ENCODE measurements at places on chromosomes 12 and 14. TPM values are rescaled to one million over a fixed set of nuclear protein-coding genes. Genes with fewer than 3 reads are reported as not detected.

WNT1 gene
- total RNA-seq, result not detected

GRCh38 chr14:52902971-52903619, 47.8 kb downstream of the FERMT2 start:
- no peak for DNase-seq

DNA sequence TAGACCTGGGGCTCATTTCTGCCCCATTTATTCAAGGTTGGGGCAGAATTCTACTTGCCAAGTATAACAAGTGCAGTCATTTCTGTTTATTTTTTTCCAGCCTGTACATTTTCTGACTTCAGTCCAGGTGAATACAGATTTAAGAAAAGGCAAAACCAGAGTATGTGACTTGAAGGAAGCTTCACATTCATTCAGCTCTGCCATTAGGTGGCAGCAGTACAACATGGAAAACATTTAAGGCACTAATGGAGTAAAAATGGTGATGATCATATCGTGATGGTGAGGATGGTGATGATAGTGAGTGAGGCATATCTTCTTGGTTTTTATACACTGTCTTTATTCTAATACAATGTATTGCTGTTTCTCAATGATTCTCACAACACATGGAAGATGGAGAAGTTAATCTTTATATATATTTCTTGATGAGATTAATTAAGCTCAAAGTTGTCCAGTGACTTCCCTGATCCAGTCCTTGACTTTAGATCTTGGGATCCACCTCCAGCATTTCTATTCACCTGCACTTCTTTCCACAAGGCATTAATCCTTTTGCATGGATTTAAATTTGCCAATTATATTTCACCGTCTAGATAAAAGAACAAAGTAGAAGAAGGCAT, 176.7 kb upstream of the SEL1L start:
- DNase-seq, result no peak

GRCh38 chr12:89690925-89691324, 17.7 kb downstream of the ATP2B1 start:
- DNase-seq, result no peak

GRCh38 chr14:51951656-51952055, 37.7 kb upstream of the RTRAF start:
- no peak for DNase-seq

GRCh38 chr12:105359856-105360255, 29.4 kb downstream of the C12orf75 start:
- no peak for DNase-seq

GRCh38 chr12:47337581-47337980, 257.8 kb upstream of the AMIGO2 start:
- no peak for DNase-seq

DNA sequence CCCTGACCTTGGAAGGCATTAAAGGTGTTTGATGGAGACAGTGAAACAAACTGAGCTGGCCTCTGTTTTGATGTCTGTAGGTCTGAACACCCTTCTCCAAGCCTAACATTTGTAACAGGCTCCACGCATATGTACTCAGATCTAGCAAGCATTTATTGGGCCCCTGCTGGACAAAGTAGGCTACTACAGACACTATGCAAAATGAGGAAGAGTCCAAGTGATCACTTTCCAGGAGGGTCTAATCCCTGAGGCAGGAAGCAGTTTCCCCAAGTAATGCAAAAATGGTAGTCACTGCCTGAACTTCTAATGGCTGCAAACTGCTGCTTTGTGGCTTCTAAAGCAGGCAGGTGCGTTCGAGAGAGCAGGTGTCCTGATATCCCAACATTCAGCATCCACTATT, 405.8 kb downstream of the MED13L start:
- no peak for DNase-seq

DNA sequence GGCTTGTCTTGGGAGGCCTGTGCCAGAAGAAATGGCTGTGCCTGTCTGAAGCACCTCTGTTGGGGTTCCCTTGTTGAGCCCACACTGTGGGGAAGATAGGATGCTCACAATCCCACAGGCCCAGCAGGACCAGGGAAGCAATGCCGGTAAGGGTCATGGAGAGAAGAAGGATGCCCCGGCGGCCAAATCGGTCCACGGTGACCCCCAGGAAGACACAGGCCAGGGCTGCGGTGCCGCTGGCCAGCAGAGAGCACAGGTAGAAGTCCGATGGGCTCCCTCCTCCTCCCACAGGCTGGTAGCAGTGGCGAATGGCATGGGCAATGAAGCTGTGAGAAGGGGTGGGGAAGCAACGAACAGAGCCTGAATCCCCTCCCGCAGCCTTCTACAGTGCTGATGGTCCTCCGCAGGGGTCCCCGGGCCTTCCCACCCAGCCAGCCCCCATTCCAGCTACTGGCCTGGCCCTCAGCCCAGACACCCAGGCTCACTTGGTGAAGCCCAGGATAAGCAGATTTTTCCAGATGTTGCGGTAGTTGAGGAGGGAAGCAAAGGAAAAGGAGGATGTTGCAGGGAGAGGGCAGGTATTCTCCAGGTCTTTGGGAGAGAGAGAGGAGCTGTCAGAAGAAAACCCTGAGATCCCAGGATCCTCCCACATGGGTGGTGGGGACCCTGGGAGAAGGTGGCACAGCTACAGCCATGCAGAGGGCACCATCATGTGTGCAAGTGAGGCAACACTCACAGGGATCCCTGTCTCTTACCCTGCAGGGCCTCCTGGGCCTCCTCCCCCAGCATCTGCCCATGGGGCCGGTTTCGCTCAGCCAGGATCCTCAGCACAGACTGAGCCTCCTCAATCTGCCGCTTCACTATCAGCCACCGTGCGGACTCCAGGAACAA, 5.0 kb downstream of the SLC22A17 start:
- no peak for DNase-seq

DNA sequence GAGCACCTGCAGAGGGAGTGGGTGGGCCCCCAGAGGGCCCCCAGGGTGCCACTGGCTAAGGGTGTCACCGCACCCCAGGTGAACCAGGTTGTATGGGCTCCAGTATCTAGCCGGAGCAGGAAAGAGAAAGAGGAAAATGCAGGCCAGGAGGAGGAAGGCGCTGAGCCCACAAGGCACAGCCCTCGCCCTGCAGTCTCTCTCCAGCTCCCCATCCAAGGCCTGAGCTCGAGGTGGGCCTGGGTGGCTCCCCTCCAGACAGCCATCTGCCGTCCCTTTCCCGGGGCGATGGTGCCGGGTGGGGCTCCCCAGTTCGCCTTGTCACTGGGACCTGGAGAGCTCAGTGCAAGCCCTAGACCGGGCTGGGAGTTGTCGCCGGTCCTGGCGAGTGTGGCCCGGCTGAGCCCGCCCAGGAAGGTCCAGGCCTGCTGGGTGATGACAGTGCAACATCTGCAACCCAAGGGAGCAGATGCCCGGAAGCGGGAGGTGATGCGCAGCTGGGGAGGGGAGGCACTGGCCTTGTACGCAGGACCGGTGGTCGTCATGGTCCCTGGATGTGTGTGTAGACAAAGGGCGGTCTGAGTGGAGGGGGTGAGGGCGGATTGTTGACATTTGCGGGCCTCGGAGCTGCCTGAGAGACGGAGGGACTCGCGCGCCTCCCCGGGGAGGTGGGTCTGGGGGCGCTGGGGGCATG, 716 bp downstream of the TMEM179 start:
- no peak for DNase-seq

- DNase-seq, result no peak
These were observed 599.8 kb downstream of the RPL10L start for GRCh38 chr14:46051796-46052195.

DNA sequence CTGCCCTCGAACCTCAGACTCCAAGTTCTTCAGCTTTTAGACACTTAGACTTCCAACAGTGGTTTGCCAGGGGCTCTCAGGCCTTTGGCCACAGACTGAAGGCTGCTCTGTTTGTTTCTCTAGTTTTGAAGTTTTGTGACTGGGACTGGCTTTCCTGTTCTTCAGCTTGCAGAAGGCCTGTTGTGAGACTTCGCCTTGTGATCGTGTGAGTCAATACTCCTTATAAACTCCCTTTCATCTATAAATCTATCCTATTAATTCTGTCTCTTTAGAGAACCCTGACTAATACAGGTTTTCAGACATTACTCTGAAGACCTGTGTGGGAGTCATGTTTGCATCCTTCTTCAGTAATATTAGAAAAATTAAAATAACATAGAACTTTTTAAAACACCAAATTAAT, 289.1 kb downstream of the RMST start:
- no peak for DNase-seq

PAH gene
- 2.3 TPM for total RNA-seq

GSC gene
- total RNA-seq, result 0.79 TPM

- no peak for DNase-seq
These were observed 130.9 kb downstream of the NDUFA12 start for GRCh38 chr12:94872671-94872970.

JDP2 gene
- total RNA-seq, result 24.6 TPM

- no peak for DNase-seq
These were observed 27.1 kb downstream of the TXNRD1 start for GRCh38 chr12:104242546-104243206.

- DNase-seq, result no peak
These were observed 19.9 kb downstream of the HRK start for GRCh38 chr12:116861320-116861719.

DNA sequence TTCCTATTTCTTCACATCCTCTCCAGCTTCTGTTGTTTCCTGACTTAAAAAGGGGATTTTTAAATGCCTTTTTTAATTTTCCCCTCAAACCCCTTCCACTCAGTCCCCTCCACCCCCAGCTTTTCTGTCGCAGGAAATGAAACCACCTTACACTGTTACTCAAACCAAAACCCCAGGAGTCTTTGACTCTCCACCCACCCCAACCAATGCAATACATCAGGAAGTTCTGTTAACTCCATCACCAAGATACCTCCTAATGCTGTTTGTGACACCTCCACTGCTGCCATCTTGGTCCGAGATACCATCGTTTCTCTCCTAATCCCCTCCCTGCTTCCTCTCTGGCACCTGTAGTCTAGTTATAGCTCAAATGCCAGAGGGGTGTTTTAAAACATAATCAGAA, 25.4 kb upstream of the CPM start:
- no peak for DNase-seq

TIMM9 gene
- total RNA-seq, result 37.2 TPM

GRCh38 chr12:13836099-13836498, 145.3 kb downstream of the GRIN2B start:
- DNase-seq, result no peak

- DNase-seq, result no peak
These were observed 192.9 kb upstream of the OR4E1 start for GRCh38 chr14:21866479-21866878.

DNA sequence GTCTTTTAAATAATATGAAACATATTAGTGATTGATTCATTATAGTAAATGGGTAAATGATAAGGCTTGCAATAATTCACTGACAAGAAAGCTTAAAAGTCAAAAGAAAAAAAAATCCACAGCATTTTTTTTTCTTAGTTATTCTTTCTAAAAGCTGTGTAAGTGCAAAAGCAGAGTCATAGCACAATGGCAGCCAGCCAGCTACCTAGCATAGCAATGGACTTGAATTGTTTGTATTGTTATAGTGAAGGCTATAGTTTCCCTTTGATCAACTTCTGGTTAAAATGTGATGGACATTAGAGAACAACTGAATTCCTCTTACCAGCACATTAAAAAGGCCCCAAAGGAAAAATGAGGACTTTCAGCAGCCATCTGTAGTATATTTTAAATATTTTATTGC, 232.1 kb downstream of the NAV3 start:
- DNase-seq, result no peak

NTS gene
- 27.4 TPM for total RNA-seq

- no peak for DNase-seq
These were observed 847 bp downstream of the MMP14 start for GRCh38 chr14:22837114-22837749.

- DNase-seq, result no peak
These were observed 70.2 kb downstream of the SCN8A start for GRCh38 chr12:51661199-51661598.
